ENCODE measurements at places on chromosomes 3 and 15.

GRCh38 chr3:129834580-129834979, 58.9 kb downstream of the TMCC1 start:
- DNase-seq, result no peak

- DNase-seq, result no peak
Observed at GRCh38 chr15:81858586-81858985, 187.2 kb downstream of the MEX3B start.

DNA sequence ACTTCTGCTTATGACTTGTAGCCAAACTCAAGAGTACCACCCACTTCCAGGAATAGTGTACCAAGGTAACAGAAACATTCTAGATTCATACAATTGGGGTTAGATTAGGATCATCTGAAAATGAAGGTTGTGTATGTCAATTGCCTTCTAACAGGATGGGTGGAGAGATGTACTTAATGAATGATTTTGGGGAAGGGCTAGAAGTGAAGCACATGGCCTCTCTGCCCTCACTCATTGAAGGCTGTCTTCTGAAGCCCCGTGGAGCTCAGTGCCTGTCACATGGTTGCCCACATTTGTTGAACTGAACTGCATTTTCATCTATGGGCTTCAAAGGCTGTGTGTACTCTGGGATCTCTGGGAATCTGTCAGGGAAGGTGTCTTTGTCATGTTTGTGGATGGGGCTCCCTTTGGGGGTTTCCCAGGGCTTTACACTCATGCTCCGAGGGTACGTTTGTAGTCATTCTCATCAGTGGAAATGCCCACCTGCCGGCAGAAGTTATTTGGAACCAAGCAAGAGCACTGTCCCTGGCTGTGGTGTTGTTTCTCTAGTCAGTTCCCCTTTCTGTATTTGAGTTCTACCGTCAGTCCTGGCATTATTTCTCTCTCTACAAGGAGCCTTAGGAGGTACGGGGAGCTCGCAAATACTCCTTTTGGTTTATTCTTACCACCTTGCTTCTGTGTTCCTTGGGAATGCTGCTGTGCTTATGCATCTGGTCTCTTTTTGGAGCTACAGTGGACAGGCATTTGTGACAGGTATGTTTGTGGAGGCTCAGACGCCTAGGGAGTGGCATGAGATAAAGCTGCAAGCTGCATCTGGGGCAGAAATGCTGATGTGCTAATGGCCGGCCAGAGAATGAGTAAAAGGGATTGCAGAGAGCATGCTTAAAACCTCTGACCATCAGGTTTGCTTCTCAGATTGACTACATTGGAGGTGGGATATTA, 22.4 kb downstream of the CD86 start:
- no peak for DNase-seq

GRCh38 chr3:154482507-154482906, 52.5 kb upstream of the GPR149 start:
- no peak for DNase-seq

GRCh38 chr3:132262305-132262704, 54.9 kb upstream of the ACP3 start:
- DNase-seq, result no peak

DNA sequence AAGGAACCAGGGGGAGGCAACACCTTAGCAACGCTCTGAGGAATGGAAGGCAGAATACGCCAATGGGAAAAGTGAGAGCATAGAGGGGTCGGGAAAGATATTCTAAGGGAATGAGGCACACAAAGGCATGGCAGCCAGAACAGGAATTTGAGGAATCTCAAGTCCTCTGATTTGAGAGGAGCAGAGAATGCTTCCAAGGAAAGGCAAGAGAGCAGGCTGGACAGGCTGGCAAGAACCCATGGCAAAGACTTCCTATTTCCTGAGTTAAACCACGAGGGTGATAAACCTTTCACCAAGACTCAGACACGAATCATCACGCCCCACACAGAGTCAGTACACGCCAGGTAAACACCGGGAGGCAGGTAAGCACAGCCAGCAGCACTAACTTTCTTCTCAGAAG, 109.8 kb downstream of the IGF2BP2 start:
- no peak for DNase-seq

DNA sequence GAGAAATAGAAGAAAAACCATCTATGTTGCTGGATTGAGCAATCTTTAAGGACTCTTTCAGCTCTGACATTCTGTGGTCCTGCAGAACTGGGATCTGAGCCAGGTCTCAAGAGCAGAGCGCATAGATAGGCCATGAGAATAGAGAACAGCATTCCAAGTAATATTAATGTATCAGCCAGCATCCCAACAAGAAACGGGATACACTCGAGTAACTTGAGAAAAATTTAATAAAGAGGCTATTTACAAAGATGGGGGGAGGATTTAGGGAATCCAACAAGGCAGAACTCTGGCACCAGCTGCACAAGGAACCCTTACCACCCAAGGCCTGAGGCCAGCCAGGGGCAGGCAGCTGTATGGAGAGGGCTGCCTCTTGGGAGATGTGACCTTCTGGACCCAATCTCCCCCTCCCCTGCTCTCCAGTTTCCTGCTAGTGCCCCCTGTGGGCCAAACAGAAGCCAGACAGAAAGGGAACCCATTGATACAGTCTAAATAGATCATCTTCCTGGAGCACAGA, 8.2 kb downstream of the TMOD2 start:
- DNase-seq, result peak; percentile 73
